Activated CD4-positive, alpha-beta T cell treated with anti-CD3 and anti-CD28 coated beads, Interleukin-2, amount 10 ng/mL, durations not matched to agents 7 days and 5 days (primary cell): ENCODE measurements at places on chromosomes 6 and 20. TPM values are rescaled to one million over a fixed set of nuclear protein-coding genes. Genes with fewer than 3 reads are reported as not detected.

DNA sequence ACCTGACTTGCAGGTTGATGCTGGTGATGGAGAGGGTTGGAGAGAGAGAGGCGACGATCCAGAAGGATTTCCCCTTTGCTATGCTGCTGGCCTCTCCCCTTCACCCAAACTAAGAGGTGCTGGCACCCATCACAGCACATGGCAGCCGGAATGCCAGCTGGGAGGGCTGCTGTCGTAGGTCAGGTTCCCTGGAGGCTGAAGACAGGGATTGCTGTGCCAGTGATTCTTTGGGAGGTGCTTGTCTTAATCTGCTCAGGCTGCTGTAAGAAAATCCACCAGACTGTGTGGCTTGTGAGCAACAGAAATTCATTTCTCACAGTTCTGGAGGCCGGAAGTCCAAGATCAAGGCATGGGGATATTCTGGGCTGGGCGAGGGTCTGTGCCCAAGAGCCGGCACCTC lies 4.4 kb upstream of the ARFGAP1 start:
- DNase-seq = no peak

The KCNG1 gene
- total RNA-seq = not detected

- no peak for DNase-seq
Measured at GRCh38 chr6:80690551-80691131, 584.2 kb downstream of the BCKDHB start.

The EXOC2 gene
- 43.6 TPM for total RNA-seq

The OTOR gene
- not detected for total RNA-seq

DNA sequence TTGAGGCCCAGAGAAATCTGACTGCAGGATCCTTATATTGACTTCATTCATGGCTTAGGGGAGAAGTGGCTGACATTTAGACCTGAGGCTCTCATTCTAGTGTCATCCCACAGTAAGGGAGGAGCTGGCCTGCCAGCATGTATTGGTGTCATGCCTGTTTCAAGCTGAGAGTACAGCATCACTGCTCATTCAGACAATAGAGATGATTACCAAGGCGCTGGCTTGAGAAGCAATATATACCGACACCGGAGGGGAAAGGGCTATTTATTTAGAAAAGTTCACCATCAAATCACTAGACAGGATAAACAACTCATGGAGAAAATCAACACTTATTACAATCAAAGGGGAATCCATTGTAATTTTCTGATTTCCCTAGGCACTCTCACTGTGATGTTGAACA lies 84.4 kb upstream of the HDAC2 start:
- DNase-seq = no peak

DNA sequence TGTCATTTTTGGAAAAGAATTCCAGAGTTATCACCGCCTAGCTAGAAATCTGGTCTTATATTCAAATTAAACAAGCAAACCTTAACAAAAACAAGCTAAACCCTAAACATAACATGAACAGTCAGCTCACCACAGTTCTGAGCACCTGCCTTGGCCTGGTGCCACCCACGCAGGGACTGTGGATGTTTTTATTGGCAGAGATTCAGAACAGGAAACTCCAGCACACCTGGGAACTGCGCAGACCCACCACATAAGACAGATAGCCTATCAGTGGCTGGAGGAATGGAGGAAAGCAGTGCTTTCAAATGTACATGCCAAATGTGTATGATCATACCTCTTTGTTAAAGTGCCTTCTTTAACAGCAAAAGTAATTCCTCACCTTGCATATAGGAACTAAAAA lies 8.9 kb downstream of the SLC16A10 start:
- no peak for DNase-seq
